ENCODE measurements at places on chromosomes 5 and 9.
A peak's percentile ranks its signal among the peaks of the same experiment; 100 is the strongest.

DNA sequence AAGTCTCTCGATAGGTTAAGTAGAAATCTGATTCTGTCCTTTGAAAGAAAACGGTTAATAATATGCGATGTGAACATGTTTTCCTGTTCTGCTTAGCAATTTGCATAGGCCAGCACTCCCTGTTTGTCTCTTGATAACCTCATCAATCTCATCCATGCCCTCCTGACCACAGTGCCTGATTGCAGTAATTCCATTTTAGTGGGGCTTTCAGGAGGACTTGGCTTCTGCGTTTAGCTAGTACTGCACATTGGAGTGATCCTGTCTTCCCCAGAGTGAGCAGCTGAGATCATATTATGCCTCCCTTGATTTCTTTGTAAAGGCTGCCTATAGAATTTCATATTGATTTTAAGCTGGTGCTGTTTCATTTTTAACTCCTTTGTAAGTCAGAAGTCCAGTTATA lies 335.9 kb upstream of the ISL1 start:
- no peak for DNase-seq

DNA sequence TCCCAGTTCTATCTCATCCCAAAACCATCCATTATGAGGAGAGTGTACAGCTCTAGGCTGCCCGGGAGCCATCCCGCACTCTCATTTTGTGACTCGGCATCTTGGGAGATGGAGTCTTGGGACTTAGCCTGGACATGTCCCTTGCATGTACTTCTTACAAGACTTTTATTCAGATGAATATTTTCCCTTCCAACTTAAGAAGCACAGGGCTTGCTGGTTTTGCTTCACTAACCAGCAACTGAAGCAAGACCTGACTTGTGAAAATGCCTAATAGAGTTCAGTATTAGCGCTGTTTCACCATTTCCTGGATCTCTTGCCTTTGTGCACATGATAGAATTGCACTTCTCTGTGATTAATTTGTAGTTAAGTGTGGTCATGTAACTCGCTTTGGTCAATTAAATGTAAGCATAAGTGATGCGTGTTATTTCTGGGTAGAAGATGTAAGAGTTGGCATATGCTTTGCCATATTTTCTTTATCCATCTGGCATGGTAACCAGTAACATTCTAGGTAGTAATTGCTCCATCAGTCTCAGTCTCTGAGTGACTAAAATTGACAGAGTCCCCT lies 55.8 kb downstream of the PDCD1LG2 start:
- DNase-seq, result no peak

DNA sequence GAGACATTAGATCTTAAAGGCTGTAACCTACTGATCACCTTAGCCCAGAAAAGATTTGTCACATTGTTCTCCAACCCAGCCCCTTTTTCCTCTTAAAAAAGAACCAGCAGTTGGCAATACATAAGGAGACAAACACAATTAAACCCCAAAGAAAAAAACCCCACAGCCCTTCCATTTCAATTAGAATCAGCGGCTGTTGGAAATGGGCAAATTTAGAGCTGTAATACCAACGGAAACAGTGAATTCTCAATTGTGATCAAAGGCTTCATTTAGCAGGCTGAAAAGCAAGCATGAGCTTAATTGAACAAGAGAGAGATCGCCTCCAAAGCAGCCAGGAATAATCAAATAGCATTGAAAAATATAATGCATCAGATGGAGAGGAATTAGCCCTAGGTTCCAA lies 153.6 kb downstream of the FAM114A2 start:
- DNase-seq, result no peak

DNA sequence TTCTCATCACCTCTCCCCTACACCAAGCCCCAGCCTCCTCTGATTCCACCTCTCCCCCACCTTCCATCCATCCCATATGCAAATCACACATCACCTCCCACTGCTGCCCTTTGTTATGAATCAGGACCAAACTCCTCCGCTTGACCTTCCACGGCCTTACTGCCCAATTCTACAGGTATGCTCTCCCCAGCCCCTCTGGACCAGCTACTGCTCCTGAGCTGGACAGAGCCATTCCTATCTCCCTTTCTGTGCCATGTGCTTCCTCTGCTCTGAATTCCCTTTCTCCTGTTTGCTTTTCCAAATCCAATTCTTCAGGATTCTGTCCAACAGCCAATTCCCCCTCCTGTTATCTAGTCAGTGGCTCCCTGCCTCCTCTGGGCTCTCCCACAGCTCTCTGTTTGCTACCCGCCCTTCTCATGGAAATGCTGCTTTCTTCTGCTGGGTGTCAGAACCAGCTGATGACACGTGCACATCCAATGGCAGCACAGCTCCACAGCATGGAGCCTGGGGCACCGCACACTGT lies 8.3 kb downstream of the FABP6 start:
- no peak for DNase-seq

GRCh38 chr5:350355-350754 lies 28.8 kb downstream of the AHRR start:
- no peak for DNase-seq

- DNase-seq, result no peak
Observed at GRCh38 chr9:4293293-4293941, 6.5 kb downstream of the GLIS3 start.

GRCh38 chr5:23274171-23274570 lies 233.2 kb upstream of the PRDM9 start:
- DNase-seq, result no peak

GRCh38 chr5:141920771-141921170 lies 2.9 kb upstream of the DELE1 start:
- DNase-seq, result no peak

GRCh38 chr5:55344392-55344992 lies 36.7 kb downstream of the MTREX start:
- peak; percentile 66 for DNase-seq

DNA sequence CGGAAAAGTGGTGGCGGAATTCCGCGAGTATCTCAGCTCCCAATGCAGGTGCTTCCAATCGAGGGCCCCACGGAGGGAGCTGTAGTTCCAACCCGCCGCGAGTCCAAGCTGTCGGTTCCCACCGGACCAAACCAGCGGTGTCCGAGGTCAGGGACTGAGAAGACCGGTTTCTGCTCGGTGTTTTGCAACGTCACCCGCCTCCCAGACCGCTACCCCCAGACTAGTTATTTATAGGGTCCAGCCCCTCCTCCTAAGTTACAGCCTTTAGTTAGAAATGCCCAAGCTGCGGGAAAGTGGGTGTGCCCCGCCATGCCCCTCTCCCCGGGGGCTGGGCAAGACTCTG lies 677 bp upstream of the MYORG start:
- DNase-seq, result peak; percentile 11

- no peak for DNase-seq
Observed at GRCh38 chr5:159341145-159341544, 10.9 kb upstream of the IL12B start.

DNA sequence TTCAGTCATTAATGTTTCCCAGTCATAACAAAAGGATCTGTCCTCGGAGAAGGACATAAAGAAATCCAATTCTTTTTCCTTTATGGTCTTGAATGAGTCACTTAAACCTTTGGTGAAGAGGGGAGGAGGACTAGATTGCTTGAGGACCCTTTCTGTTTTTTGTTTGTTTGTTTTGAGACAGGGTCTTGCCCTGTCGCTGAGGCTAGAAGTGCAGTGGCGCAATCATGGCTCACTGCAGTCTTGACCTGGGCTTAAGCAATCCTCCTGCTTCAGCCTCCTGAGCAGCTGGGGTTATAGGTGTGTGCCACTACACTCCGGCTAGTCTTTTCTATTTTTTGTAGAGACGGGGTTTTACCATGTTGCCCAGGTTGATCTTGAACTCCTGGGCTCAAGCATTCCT lies 12.3 kb downstream of the TIGD6 start:
- DNase-seq, result no peak

- DNase-seq, result no peak
Observed at GRCh38 chr9:130871395-130872062, 25.1 kb downstream of the QRFP start.

DNA sequence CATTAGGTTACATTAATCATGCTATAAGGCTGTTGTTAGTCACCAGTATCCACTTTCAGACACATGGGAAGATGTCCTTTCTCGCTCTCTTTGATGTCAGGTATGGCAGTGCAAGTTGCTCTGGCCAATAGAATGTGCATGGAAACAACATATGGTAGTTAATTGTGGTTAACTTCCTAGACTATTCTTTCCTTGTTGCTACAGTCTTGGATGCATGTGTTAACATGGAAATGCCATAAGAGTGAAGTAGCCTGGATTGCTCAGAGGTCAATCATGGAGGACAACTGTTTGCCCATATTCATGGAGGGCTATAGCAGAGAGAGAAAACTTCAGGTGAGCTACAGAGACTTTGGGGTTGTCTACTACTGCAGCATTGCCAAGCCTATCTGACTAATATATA lies 245.8 kb upstream of the GAS1 start:
- no peak for DNase-seq

DNA sequence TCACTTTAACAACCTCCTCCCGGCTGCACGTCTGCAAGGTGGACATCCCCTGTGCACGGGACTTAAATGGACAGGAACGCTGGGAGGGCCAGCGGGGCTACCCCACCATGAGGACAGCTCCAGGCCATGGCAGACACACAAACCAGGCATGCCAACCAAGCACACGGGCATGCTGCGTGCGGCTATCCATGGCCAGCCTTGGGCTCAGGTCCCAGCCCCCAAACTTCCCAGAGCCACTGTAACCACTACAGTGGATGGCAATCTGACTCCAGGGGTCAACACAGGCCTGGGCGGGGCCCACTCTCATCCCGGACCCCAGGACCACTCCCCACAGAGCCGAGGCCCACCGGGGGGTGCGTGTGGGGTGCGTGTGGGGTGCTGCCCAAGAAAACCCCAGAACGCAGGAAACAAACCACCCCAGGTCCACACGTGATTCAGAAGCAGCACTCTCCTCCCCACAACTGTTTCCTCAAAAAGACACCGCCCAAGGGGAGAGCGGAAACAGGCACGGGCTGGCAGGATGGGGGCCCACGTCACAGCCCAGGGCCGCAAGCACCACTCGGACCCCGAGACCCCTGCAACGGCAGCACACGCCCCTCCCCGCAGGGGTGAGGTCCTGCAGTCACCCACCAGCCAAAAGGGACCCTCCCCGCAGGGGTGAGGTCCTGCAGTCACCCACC lies 7.4 kb downstream of the SLC12A7 start:
- DNase-seq, result no peak

- no peak for DNase-seq
Observed at GRCh38 chr5:16757989-16758501, 141.2 kb upstream of the RETREG1 start.

- no peak for DNase-seq
Observed at GRCh38 chr5:171521679-171522078, 102.2 kb downstream of the FGF18 start.

DNA sequence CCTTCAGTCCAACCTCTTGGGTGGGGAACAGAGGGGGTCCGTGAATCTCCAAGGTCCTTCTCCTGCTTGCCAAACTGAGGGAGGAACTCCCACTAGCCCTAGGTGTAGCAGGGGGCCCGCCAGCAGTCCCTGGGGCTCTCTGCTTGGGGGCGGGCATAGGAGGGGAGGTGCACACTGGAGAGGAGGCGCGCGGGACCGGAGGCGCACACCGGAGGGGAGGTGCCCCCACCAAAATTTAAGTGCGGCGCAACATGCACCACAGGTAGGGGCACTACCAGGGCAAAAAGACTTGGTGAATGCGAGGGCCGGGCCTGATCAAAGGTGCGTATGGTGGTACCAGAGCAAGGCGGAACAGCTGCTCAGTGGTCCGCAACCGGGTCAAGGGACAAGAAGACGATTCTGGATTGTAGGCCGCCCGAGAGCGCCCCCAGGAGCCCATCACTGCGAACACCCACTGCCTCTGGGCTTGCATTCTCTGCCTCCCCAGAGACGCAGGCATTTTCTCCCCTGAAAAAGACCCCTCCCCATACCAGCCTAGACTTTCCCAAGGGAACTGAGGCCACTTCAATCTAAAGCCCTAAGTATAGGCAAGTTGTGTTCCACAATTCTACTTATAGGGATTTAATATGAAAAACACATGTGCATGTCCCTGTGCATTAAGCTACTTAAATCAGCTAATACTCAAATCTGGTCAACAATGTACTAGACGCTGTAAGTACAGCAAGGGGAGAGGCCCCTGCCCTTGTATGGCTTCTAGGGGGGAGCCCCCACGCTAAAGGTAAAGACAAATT lies 50.6 kb downstream of the TGFBI start:
- no peak for DNase-seq

- no peak for DNase-seq
Observed at GRCh38 chr9:73153793-73154227, 2.1 kb downstream of the ANXA1 start.

- DNase-seq, result no peak
Observed at GRCh38 chr9:96781552-96781951, 3.7 kb upstream of the ZNF510 start.

GRCh38 chr9:5480919-5481318 lies 29.4 kb upstream of the PDCD1LG2 start:
- no peak for DNase-seq

GRCh38 chr5:88682881-88683361 lies 200.1 kb downstream of the MEF2C start:
- no peak for DNase-seq

- DNase-seq, result no peak
Observed at GRCh38 chr9:91419222-91420191, 4.1 kb downstream of the NFIL3 start.

- DNase-seq, result no peak
Observed at GRCh38 chr9:20570087-20570486, 52.2 kb downstream of the MLLT3 start.

GRCh38 chr5:112316006-112316405 lies 103.1 kb downstream of the EPB41L4A start:
- no peak for DNase-seq

- DNase-seq, result no peak
Observed at GRCh38 chr9:109419531-109419930, 78.6 kb downstream of the PTPN3 start.

DNA sequence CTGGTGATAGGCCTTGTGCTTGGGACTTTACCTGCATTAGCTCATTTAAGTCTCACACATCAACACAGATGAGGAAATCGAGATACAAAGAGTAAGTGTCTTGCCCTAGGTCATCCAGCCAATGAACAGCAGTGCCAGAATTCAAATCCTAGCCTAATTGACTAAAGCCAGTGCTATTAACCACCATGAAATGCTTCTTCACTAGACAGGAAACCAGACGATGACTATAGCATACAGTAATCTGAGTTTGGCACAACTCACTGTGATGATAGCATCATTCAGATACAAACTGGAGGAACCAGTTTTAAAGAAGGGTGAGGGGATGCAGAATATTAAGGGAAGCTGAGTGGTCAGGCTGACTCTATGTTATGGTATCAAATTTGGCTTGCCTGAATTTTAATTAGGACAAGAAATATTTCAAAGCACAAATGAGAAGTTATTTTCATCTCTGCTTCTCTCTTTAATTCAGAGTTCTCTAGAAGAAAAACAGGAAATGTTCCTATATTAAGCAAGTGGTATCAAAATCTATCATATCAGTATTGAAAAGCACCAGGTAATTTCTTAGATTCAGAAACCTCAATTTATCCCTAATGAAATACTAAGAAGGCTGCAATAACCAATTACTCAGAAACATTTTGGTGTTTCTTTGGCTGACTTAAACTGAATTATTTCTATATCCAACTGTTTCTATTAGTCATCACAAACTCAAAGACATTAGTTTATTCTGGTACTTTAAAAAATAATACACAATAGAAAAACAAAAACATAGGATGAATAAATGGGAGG lies 147.0 kb upstream of the RASA1 start:
- no peak for DNase-seq

Data from hindlimb muscle (tissue), 1 donor.